Fibroblast of villous mesenchyme (primary cell): ENCODE measurements at places on chromosomes 6 and 20.

GRCh38 chr6:39296745-39297640 lies 17.2 kb downstream of the KCNK17 start:
- no peak for DNase-seq

- DNase-seq: no peak
These were observed 15.5 kb upstream of the TPD52L1 start for GRCh38 chr6:125138083-125138482.

GRCh38 chr6:109799664-109800063 lies 108.6 kb downstream of the FIG4 start:
- no peak for DNase-seq

DNA sequence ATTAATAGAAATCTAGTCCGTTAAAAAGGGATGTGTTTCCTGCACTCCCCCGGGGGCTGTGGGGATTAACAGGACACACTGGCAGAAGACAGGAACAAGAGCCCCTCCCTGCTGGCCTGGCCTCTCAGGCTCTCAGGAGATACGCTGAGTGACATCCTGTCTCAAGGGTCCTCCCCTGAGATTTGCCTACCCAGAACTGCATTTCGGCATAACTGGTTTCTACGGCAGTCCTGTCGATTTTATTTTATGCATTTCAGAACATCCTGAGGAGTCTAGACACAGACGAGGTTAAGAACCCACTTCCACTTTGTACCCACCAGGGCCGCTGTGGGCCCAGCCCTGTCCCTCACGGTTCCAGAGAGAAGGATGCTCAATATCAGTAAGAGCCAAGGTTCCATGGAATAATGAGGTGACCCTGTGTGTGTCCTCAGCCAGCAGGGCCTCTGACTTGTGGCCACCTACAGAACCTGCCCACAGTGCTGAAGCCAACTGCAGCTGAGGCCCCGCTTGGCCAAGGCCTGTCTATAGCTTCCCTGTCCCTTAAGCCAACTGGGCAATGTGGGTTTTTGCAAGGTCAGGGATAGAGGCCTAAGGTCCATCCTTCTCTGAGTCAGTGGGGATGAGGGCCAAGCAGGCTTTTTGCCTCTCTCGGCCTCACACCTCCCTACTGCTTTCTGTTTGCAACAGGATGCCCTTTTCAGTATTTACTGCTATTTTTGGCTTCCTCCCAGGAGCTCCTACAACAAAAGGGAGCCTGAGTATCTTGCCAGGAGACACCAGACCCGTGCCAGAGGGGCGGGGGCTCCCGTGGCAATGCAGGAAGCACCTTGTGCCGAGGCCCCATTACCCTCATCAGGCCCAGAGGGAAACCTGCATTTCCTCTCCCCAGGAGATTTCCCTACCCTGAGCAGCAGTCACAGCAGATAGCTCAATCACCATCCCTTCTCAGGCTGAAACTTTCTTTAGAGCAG lies 14.7 kb downstream of the UQCC2 start:
- DNase-seq: peak; percentile 44

DNA sequence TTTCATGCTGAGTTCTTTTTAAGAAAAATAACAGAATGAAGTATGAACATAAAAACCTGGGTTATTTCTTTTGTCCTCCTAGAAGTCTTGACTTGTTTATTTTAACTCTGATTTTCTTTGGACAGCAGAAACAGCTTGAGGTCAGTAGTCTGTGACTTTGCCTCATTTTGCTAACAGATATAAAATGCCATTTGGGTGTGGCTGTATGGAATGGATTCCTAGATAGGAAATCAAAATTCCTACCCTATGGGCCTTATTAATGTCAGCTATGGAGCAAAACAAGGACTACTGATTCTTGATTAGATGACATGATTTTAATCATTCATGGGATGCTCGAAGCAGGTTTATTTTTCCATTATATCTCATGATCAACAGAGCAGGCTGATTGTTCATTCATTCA lies 46.8 kb upstream of the TENT5A start:
- DNase-seq: no peak

DNA sequence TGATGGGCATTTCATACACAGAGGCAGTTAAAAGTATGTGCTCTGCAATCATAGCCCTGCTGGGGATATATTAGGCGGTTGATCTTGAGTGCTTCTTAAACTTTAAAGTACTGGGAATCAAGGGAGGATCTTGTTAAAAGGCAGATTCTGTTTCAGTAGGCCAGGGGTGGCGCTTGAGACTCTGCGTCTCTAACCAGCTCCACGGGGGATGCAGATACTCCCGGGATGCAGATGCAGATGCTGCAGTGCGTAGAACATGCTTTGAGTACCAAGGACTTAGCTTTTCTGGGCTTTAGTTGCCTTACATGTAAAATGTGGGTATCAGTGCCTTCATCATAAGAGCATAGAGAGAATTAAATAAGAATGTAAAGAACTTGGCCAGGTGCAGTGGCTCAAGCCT lies 44.4 kb upstream of the ENPP5 start:
- DNase-seq: no peak

GRCh38 chr6:166046982-166047381 lies 120.7 kb downstream of the TBXT start:
- DNase-seq: no peak
